ENCODE measurements at places on chromosomes 11 and 22.
A peak's percentile ranks its signal among the peaks of the same experiment; 100 is the strongest.

GRCh38 chr11:14342906-14343305 is 16.1 kb downstream of the RRAS2 start:
- no peak for DNase-seq

GRCh38 chr22:38177926-38178604 is 3.6 kb downstream of the PLA2G6 start:
- DNase-seq = no peak

- DNase-seq = no peak
Observed at GRCh38 chr22:48347311-48347710, 1480.4 kb downstream of the BRD1 start.

GRCh38 chr11:73520353-73521061 is 77.4 kb downstream of the FAM168A start:
- DNase-seq = peak; percentile 39

GRCh38 chr11:45988921-45989320 is 66.5 kb downstream of the LARGE2 start:
- DNase-seq = no peak

- DNase-seq = no peak
Observed at GRCh38 chr11:58659910-58660570, 37.6 kb downstream of the CNTF start.

DNA sequence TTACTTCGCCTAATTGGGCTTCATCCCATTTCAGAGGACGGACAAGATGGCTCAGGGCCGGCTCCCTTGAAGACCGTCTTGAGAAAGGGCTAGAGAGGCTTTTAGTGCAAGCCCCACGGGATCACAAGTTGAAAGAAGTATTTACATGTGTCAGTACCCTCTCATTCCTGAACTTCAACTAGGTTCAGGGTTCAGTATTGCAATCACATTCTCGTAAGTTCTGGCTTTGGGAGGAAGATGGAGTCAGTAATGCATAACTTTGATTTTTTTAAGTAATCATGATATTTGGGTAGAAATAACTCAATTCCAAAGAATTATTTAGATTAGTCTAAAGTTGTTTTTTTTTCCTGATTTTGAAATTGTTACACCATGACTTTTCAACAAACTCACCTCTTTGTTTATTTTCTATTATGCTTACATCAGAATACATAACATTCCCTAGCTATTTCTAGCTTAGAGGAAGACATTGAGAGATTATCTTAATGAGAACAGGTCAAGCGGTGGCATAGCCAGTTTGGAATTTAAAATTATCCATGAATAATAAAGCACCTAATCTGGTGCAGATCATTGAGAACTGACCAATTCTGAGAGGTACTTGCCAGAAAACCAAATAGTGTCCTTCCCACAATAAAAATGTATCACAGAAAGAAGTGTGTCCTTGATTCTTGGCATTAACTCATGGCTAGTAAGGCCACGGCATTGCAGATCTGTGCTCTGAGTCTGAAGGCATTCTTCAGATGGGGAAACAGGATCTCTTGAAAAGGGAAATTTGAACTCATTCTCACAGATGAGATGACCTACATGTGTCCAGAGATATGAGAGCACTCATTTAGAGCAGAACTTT is 92.1 kb upstream of the BLID start:
- DNase-seq = no peak

DNA sequence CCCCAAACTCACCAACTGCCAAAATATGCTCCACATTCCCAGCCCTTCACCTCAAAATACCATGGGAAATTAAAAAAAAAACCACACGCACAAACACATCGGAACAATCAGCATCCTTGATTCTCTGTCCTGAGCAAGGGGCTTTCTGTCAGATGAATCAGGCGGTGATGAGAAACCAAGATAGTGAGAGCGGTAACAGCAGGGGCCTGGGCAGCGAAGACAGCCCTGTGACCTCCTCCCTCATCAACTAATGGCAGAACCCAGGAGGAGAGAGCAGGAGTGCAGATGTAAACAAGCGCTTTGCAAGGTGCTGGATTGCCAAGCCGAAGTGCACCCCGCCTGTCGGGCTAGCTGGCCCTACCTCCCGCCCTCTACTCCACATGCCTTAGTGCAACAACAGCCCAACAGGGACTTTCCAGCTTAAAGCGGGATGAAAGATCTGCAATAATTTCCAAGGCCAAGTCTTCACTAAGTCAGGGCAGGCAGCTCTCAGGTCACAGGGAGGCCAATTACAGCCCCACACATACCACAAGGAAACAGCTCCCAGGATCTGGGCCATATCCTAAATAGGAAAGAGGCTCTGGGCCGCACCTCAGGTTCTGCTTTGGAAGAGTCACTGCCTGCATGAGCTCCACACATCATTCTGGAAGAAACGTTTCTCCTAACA is 72.2 kb upstream of the BID start:
- no peak for DNase-seq

GRCh38 chr11:39363571-39363970 is 2095.9 kb downstream of the LRRC4C start:
- no peak for DNase-seq

- no peak for DNase-seq
Observed at GRCh38 chr11:27188696-27189095, 148.1 kb downstream of the BBOX1 start.

GRCh38 chr11:44313761-44314489 is 4.0 kb upstream of the ALX4 start:
- DNase-seq = no peak

DNA sequence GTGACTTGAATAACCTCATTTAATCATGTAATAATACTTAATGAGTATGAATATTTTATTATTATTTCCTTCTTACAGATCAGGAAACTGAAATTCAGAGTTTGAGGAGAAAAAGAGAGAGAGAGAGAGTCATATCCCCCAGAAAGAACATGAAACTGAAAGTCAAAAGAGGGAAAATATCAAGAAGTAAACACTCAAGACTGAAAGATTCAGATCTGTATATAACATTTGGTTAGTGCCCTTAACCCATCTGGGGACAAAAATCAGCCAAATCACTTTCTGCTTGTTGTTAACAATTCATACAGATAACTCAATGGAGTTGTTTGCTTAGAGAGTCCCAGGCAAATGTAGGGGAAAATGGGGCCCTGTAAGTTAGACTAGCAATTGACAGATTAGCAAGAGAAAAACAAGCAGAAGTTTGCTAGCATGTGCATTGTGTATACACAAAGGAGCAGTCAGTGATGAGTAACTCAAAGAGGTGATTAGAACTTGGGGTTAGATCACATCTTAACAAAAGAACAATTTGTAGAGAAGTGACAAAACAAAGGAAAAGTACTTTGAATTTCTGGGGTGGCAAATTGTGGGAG is 25.9 kb upstream of the MMP13 start:
- no peak for DNase-seq

DNA sequence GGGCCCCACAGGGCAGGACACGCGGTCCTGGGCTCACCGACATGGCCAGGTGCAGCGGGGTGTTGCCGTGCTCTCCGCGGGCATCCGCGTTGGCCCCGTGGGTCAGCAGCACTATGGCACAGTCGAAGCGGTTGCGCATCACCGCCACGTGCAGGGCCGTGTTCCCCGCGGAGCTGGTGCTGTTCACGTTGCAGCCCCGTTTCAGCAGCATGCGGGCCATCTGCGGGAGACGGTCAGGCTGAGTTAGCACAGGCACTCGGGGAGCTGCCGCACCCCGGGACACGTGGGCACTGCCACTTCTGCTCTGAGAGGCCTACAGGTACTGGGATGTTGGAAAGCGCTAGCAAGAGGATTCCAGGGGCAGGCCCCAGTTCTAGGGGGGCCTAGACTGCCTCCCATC is 22.3 kb upstream of the BAIAP2L2 start:
- no peak for DNase-seq

DNA sequence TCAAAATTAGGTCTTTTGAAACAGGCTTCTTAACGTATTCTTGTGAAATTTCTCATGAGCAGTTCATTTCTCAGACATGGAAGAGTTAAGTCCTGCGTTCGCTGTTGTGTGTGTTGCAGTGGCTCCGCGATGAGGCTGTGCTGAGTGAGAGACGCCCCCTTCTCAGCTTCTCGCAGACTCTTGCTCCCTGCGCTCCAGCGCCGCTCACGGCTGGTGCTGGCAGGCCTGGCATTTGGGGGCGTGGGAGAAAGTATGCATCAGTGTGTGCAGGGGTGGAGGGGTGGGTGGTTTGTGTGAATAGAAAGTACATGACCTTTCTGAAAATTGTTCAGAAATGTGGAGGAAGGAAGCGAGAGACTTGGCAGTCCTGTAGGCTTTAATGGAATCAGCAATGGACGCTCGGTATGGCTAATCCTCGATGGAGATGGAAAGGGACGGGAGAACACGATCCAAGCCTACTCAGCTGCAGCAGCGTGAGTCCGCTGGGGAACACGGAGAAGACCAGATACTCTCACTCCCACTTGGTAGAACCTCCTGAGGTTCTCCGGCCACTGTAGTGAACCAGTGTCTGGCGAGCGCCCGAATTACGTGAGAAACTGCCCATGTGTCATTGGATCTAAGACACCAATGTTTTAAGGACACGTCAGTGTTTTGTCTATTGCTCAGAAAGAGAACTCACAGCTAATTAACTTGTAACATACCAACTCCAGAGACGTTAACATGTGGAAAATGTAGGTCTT is 5.9 kb downstream of the TAB1 start:
- DNase-seq = no peak

GRCh38 chr11:36239636-36240035 is 49.6 kb downstream of the COMMD9 start:
- no peak for DNase-seq

DNA sequence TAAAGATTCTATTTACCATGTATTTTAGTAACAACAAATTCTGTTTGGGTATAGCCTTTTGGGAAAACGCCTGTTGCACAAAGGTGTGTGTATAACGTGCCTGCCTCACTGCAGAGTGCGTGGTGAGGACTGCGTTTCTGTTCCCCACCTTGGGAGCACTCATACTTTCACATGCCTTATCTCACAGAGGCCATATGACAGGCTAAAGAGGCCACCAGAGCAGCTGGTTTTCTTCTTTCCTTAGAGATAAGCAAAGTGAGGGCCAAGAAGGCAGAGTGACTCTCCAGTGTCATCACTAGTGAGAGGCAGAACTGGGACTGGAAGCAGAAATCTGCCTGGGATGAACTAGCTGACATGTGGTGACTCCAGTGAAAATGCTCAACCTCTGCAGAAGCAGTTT is 369.2 kb upstream of the NARS2 start:
- DNase-seq = no peak

DNA sequence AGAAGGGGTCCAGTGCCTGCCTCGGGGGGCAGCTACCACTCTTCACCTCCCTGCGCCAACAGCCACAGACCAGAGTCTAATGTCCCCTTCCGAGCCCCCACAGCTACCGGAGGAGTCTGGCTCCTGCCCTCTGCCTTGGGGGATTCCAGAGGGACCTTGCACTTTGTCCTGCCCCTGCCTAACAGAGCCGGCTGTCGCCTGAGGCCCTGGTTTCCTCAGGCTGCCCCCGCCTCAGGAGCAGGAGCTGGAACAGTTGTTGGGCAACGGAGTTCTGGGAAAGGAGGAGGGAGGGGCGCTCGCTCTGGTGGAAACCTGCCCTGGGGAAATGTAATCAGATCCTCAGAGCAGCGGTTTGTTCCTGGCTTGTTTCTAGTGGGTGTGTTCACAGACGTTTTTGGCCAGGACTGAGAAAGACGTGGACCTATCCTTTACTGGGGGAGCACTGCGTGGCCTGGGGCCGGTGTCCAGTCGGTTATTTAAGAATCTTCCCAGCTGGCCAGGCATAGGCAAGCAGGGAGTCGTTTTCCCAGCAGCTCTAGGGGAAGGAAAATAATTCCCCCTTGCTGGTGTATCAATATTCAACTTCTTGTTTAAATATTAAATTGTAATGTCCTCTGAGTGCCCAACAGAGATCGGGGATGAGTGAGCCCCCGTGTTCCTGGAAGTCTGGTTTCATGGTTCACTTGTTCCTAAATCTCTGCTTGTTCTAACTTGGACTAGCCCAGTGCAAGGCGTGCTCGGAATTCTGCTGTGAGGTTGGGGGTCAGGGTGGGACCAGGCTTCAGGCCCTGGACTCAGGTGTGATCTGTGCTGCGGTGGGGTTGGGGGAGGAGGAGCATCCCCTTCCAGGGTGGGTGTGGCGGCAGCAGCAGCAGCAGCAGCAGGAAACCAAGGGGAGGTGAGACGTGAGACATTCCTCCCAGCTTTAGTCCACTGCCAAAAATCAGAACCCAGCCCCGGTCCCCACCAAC is 32.1 kb downstream of the A4GALT start:
- no peak for DNase-seq

DNA sequence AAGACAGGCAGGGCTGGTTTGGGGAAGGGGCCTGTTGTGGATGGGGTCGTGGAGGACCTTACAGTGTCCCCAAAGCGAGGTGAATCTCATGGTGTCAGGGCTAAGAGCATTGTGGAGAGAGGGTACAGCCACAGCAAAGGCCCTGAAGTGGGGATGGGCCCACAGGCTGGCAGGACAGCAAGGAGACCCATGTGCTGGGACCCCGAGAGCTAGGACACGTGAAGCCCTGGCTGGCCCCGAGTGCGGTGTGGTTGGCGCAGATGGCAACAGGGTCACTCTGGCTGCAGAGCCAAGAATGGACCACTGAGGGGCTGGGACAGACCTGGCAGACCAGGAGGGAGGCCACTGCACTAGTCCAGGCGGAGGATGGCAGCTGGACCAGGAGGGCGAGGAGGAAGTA is 30.0 kb upstream of the KCNQ1OT1 start:
- no peak for DNase-seq

DNA sequence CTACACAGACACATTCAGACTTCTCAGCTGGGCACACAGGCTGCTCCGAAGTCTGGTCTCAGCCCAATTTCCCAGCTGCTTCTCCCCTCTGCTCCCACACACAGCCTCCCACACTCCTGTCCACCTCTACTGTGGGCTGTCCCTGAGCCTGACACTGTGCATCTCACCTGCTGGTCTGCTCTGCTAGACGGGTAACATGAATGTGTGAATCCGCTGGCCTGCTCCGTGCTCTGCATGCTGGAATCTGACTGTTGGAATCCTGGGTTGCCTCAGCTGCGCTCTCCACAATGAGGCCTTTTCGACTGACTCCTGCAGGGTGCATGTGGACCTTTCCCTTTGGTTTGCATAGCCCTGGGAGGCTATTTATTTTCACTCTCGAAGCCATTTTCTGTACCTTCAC is 489.5 kb upstream of the B3GAT1 start:
- no peak for DNase-seq

- DNase-seq = no peak
Observed at GRCh38 chr11:115944596-115944995, 440.4 kb upstream of the CADM1 start.

DNA sequence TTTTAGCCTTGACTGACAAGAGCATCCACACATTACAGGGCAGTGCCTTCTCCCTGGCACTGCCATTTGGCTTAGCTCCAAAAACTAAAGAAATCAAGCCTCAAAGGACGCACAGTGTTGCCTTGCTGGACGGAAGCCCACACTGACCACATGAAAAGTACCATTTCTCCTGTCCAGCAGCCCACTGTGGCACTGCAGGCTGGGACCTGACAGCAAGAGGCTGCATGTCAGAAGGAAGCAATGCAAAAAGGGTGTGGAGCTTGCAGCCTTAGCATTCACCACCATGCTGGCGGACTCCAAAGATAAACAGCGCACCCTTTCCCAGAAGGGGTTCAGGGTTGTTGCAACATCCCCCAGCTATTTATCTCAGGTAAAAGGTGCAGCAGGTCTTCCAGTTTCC is 109.3 kb upstream of the BMAL1 start:
- DNase-seq = no peak

Measured in GM13977 (cell line).